CD4-positive, alpha-beta T cell treated with Interleukin-12 subunit alpha and Interleukin-12 subunit beta, for 1 hour (primary cell): ENCODE measurements at places on chromosomes 4 and X.

DNA sequence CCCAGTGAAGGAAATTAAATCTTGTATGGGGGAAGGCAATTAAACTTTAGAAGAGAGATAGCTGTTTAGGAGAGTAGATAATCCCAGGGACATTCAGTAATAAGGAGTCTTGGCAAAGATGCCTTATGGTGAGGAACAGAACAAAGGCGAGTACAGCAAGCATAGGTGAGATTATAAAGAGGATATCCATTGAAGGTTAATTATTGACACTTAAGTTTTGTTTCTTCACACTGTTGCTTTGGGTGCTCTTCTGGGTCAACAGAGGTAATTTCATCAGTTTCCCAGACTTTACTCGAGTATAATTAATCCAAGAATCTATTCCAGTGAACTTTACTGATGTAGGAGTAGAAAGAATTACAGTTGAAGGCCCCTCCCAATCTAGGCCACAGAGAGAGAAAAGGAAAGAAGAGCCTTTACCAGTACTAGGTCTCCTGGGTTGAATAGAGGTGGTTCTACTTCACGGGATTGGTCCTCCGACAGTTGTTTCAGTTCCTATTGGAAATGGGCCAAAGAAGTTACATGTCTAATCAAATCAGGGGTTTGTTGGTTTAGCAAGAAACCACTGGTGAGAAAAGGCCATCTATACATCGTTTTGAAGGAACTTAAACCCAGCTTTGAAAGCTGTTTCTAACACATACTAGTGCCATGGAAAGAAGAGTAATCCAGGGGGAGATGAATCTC, 27.2 kb downstream of the EPGN start:
- DNase-seq: no peak

GRCh38 chrX:132425744-132426318, 63.0 kb downstream of the MBNL3 start:
- no peak for DNase-seq

GRCh38 chrX:39869846-39870601, 227.7 kb downstream of the BCOR start:
- DNase-seq: peak; percentile 75

GRCh38 chr4:102007959-102008425, 217.5 kb downstream of the BANK1 start:
- no peak for DNase-seq

DNA sequence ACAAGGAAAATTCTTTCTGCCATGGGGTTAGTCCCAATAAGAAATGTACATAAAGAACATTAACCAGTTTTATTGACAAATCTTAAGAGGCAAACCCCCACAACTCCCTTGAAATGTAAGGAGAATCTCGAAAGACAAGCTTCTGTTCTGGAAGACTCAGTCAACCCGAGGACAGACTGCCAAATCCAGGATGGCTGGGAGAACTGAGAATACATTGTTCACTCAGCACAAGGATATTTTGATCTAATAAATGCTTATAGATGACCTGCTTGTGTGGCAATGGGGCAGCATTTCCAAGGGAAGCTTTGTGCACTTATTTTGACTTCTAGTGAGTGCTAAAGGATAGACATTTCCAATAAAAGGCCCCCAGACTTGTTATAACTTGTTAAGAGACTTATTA, 280.4 kb downstream of the DHX15 start:
- DNase-seq: no peak

DNA sequence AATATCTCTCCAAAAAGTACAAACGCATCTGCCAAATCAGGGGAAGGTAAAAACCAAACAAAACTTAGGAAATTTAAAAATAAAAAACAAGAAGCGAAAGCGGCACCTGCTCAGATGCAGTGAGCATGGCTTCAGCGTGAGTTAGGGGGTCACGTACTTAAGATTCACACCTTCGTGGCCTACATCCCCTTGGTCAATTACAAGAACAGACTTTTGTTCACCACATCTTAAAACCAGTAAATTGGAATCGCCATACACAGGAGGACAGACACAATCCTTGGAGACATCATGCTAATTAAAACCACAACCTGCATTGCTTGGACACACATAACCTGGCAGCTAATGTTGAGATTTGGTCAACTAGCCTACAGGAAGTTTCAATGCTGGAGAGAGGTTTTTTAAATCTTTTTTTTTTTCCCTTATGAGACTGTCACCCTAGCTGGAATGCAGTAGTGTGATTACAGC, 12.5 kb upstream of the SEL1L3 start:
- no peak for DNase-seq

- DNase-seq: no peak
Observed at GRCh38 chr4:110780538-110780937, 157.7 kb upstream of the PITX2 start.

DNA sequence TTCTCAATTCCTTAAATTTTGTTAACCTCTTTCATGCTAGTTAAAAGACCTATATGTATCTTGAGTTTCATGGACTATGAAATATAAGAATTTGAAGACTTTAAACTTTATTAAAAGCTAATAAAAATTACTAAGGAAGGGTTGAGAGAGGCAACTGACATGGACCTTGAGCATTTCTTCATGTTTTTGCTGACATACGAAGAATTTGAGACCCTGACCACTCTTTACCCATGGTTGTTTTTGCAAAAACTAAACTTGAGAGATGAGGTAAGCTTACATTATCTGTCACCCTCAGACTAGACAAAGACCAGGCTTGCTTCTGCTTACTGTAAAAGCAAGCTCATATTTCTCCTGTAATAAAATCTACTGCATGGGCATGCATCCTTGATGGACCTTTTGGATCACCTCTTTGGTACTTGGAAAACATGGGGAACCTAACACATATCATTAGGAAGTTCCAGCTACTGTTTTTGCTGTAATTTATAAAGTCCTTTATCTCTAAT, 338.2 kb upstream of the PABPC4L start:
- DNase-seq: no peak

GRCh38 chr4:54482529-54483200, 175.1 kb upstream of the KIT start:
- no peak for DNase-seq

DNA sequence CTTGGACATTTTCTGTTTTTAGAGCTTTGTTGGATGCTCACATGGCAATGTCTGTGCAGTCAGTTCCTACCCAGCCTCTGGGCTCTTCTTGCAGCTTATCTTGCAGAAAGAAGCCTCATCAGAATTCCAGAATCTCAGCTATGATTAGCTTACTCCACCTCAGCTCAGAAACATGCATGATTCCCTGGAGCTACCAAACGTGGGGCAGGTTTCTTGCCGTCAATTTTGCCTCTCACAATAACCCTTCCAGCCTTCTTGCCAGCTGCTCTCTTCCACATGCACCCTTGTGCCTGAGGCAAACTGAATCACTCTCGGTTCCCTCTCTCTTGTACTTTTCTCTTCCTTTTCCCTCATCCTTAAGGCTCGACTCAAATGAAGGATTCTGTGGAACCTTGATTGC, 141.4 kb downstream of the PTTG2 start:
- no peak for DNase-seq

DNA sequence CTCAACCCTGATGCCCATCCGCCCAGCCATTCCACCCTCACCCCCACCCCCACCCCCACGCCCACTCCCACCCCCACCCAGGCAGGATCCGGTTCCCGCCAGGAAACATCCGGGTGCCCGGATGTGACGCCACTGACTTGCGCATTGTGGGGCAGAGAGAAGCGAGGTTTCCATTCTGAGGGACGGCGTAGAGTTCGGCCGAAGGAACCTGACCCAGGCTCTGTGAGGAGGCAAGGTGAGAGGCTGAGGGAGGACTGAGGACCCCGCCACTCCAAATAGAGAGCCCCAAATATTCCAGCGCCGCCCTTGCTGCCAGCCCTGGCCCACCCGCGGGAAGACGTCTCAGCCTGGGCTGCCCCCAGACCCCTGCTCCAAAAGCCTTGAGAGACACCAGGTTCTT, at the start of gene MAGEA1:
Gene MAGEA1 (plus strand): TSS at position 154 of the 400 bp plus-strand sequence. CDS start 3,106 bp downstream, outside the sequence.
- DNase-seq: no peak

DNA sequence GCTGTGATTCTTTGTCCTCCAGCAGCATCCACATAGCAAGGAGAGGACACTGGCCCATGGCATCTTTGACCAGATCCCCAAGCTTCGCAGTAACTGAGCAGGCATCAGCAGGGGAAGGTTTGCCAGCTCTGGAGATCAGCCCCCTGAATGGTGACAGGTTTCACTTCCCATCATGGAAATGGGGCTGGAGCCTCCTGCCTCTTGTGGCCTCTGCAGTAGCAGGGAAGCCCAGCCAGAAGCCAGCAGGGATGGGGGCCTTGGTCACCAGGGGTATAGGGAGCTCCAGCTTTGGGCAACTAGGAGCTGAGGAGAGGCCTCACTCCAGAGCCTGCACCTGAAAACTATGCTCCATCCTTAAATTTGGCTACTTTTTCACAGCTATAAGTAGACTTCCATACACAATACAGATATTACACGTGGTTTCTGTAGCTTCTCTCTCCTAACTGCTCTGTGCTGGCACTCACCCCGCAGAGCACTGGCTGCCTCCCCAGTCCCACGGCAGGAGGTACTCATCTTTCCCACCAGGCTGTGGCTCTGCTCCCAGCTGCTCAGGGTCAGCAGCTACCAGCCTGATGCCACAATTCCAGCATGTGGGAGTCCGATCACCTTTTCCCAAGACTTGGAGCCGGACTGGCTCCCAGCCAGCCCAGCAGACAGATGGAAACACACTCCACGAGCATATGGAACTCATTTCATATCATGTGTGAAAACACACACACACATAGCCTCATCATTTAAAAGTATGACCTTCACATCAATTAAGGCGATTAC, 2.8 kb downstream of the TMEM271 start:
- no peak for DNase-seq

- DNase-seq: peak; percentile 87
Observed at GRCh38 chrX:12949927-12950656, 24.8 kb upstream of the TMSB4X start.

DNA sequence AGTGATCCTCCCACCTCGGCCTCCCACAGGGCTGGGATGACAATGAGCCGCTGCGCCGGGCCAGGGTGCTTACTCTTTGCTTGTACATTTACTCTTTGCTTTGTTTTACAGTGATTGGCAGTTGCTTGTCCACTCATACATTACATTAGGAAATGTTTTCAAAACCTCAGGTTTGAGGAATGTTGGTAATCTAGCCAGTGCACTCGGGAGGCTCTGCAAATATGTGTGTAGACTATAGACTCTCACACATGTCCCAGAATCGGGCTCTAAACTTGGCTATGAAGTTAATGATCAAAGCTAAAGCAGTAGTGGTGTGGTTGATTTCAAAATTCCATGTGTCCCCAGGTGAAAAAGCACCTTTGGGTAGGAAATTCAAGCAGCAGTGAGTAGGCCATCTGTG, 20.5 kb downstream of the TRMT44 start:
- DNase-seq: no peak

DNA sequence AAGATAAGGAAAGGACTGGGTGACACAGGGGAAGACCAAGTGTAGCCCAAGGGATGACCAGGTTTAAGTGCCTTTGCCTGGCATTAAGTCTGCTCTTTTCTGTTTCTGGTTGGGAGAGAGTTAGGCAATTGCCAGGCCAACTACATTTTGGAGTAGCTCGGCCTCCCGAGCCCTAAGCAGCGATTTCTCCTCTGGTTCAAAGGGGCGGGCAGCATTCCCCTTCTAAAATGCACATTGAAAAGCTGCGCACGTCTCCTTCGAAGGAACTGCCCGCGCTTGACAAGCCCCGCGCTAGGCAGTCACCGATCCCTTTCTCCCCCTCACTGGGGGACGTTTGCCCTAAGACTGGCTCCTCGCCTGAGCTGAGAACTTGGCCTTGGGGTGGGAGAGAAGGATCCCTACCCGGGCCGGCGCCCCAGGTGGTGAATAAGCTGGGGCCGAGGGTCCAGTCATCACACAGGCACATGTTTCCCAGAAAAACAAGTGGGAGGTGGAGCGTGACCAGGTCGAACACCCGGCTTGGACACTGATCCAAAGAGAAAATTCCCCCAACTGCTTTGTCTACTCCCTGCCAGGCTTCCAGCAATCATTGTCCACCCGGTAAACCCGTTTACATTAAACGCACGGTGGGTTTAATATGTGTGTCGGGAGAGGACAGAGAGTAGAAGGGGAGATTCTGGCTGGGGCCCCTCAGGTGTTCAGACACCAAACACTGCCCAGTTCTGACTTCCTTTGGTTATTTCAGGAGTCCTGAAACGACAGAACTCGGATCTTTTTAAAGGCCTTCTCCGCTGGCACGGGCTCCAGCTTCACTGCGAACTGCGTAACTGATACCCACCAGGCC, 4.0 kb downstream of the ARX start:
- DNase-seq: no peak

DNA sequence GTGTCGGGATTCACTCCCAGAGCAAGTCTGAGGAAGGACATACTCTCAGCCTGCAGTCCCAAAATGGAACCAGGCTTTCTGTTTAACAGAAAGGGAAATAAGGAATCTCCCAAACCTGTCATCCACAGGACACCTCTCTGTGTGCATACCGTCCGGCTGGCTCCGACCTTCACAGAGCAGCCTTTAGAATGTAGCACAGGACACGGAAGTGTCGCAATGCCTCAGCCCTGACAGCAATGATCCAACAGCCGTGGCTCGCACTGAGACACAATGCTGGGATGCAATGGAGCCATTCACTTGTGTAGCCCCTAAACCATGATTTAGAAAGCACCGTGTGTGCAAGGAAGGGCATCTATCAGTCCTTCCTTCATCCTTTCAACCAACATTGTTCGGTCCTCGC, 15.5 kb upstream of the HELT start:
- no peak for DNase-seq

DNA sequence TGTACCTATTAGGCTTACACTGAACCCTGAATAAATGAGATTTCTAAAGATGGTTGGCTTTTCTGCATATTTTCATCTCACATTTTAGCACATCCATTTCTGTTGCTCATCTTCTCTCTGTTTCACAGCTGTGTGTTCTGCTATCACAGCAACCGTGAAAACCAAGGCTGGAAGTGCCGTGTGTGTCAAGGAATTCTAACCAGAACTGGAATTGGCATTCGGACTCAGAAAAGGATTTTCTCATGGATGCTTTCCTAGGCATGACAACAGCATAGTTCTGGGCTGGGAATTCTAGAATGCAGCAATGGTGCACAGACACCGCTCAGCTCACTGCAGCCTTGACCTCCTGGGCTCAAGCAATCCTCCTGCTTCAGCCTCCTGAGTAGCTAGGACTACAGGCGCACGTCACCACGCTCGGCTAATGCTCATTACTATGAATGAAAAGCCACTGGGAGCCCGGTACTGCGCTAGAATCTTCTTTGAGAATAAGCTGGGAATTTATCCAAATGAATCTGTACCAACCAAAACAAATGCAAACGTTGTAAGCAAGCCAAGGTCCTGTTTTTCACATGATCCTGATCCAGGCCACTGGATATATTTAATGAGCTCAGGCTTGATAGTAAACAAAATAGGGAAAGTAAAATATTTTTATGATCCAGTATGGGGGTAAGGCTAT, 105.2 kb downstream of the RBM47 start:
- DNase-seq: no peak

DNA sequence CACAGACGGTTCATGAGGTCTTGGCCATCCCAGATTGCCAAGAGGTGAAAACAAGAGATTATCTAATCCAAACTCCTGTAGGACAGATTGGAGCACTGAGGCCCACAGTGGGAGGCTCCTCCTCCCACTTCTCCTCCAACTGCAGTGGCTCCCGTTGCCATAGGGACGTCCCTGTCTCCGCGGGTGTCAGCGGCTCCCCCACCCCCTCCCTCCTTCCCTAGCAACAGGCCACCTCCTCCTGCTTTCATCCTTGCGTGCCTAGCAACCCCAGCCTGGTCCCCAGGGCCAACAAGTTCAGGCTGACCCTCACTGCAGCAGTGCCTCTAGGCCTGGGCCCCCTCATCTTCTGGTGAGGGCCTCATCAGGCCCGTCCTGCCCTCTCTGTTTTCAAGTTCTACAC, 6.8 kb upstream of the IQSEC2 start:
- DNase-seq: peak; percentile 49
